ENCODE measurements at places on chromosomes 12 and 14.

- DNase-seq: no peak
These were observed 132.9 kb downstream of the SRGAP1 start for GRCh38 chr12:63977441-63977840.

- DNase-seq: no peak
These were observed 1069.1 kb downstream of the SLC6A15 start for GRCh38 chr12:83843541-83843940.

- DNase-seq: no peak
These were observed 1.4 kb downstream of the FZD10 start for GRCh38 chr12:130163461-130164215.

GRCh38 chr14:64855721-64856528 lies 23.8 kb downstream of the SPTB start:
- DNase-seq: no peak

- no peak for DNase-seq
These were observed 123.6 kb downstream of the SCARB1 start for GRCh38 chr12:124739953-124740561.

GRCh38 chr12:120240495-120240833 lies 25.1 kb downstream of the PXN start:
- DNase-seq: no peak

DNA sequence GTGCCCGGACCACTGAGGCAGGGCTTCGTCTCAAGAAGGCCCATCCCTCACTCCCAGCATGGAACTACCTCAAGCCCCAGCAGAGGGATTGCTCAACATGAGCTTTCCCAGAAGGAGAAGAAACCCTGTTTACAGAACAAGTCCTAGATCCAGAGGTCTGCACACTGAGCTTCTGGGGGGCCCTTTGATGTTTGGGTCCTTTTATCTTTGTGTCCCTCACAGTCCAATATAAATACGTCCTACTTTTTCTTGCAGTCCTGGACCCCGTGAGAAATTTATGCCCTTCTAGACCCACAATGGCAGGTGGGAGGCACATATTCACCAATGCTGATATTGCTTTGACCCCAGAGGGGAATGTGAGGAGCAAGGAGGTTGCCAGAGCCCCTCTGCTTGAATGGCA lies 54.4 kb downstream of the SMUG1 start:
- DNase-seq: no peak

GRCh38 chr12:41802803-41803202 lies 341.9 kb downstream of the GXYLT1 start:
- DNase-seq: no peak

DNA sequence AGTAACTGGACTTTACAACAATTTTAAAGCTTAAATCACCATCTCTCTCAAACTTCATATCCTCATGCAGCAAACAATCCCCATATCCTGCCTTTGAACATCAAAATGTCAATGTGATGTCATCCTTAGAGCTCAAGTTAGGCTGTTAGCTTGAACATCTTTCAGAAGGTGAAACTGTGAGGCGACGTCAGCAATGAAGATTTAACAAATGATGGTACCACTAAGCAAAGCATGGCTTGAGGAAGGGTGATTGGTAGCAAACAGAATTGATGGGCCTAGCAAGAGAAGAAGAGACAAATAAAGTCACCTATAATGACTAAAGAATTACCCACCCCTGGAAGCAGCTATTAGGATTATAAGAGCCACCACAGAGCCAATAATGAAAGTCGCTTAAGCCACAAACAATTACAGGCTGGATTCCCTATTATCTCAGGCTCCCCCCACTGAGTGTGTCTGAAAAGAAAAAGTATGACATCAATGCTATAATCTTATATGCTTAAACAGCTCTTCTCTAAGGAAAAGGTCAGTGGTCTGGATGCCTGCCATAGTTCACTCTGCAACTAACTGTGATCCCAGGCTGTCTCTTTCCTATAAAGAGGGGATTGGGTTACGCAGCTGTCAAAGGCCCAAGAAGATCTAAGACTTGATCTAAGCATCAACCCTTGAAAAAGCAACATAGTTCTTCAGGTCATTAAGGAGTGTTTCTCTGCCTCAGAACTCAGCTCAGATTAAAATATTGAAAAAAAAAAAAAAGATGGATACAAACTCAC lies 18.1 kb downstream of the EGLN3 start:
- DNase-seq: no peak

DNA sequence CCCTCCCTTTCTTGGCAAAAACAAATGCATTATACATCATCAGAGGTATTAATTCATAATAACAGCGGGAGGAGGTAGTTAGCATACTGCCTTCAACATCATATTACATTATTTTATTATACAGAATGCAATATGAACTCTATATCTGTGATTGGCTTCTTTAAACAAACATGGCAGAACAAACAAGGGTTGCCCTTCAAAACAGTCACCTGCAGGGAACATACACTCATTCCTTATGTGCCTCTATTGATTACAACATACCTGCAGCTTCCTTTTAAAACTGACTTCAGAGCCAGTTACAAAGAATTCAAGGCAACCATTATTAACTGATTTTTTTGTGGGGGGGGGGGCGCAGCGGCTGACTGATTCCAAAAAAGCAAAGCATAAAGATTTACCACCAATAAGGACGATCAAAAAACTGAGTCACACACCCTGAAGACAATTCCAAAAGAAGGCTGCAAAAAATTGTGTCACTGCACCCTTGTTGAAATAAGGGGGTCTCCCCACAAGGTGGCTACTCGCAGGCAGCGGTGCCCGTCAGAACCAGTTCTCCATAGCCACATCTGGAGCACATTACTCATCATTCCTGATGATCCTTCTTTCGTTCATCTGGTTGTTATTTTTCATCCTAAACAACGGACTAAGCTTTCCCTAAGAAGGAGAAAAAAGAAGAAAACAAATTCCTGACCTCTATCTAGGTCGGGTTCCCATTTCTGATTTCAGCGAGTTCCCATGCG lies 51.8 kb downstream of the SMUG1 start:
- no peak for DNase-seq

GRCh38 chr12:117850048-117850447 lies 118.7 kb downstream of the KSR2 start:
- no peak for DNase-seq

- DNase-seq: no peak
These were observed 36.1 kb downstream of the CRY1 start for GRCh38 chr12:107057071-107057834.

DNA sequence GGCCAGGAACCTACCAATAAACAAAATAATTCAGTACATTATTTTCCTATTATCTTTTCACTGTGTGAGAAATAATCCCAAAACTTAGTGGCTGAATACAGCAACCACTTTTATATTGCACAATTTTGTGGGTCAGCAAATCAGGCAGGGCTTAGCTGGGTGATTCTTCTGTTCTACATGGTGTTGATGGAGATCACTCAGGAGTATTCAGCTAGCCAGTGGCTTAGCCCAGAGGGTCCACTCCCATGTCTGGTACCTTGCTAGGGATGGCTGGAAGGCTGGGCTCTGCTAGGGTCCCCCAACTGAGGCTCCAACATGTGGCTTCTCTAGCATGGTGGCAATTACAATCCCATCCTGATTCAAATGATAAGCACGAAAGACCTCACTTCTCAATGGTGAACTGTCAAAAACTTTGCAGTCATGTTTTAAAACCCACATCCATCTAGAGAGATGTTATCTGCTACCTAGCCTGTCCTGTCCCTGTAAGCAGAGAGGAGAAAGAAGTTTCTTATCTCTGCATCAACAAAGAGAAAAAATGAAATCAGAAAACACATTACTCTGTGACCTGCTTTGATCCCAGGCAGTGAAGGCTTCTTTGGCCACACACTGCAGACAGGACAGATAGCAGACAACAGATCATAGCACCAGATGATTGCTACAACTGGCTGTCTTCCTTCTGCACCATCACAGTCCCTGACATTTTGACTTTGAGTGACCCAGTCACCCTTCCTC lies 51.0 kb upstream of the MYL2 start:
- no peak for DNase-seq

GRCh38 chr14:68653804-68654203 lies 139.1 kb downstream of the ZFP36L1 start:
- DNase-seq: peak; percentile 18

- no peak for DNase-seq
These were observed 9.4 kb upstream of the DACT1 start for GRCh38 chr14:58628406-58628805.

DNA sequence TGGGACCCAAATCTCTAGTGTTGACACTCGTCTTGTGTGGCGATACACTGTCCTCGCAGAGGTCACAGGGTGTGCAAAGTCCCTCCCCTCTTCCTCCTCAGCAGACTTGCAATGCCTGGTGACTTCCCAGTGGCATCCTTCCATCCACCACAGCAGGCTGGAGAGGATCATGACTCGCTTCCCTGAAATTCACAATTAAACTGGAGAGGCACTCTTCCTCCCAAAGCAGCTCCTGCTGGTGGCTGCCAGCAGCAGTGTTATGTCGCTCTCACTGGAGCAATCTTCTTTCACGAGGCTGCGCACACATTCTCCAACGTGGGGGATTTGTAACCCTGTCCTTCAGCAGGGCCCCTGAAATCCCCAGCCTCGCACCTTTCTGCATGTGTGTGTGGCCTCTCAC lies 145.2 kb upstream of the TMCC3 start:
- no peak for DNase-seq

DNA sequence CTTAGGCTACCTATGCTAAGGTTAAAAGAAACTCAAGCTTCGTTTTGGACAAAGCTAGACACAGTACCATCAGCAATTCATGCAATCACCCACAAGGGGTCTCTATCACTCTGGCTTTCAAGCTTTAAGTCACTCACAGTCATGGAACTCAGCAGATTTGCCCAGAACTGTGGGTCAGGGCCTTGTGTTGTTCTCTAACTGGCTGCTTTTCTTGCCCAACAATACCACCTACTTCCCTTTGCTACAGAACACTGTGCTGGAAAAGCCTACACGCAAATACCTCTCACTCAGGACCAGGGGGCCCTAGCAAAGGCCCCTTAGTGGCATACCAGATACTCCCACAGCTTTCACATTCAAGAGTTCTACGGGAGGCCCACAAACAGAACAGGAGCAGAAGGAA lies 9.1 kb downstream of the NEMP1 start:
- DNase-seq: peak; percentile 73

DNA sequence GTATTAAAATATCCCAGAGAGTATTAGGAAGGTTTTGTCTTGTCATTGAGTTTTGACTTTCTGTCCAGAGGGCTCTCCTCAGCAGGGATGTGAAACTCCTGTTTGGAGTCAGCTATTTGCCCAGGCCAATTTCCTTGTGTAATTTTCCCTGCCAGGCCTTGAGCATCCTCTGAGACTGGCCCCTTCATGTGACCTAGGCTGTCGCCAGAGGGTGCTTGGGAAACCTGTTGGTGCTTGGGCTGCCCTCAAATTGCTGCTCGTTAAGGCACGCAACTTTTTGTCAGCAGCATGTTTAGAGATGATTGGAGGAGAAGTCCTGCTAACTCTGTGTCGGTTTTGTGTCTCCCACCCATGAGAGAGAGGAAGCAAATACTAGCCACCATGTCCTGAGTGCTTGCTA lies 39.1 kb downstream of the IQSEC3 start:
- DNase-seq: no peak

DNA sequence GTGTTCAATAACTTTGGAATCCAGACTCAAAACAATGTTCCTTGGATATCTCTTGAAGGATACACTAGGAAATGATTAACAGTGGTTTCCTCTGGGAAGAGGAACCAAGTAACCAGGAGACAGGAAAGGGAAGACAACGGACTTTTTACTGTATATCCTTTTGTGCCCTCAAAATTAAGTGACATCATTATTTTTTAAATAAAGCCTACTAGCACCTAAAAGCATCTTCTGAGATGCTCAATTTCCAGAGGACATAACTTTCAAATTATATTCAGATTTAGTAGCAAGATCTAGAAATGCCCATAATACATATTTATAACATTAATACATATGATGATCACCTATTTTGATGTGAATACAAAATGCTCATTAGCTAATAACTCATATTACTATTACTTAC lies 6.5 kb downstream of the HECTD1 start:
- no peak for DNase-seq

GRCh38 chr14:100839681-100840111 lies 13.8 kb downstream of the MEG3 start:
- DNase-seq: no peak

DNA sequence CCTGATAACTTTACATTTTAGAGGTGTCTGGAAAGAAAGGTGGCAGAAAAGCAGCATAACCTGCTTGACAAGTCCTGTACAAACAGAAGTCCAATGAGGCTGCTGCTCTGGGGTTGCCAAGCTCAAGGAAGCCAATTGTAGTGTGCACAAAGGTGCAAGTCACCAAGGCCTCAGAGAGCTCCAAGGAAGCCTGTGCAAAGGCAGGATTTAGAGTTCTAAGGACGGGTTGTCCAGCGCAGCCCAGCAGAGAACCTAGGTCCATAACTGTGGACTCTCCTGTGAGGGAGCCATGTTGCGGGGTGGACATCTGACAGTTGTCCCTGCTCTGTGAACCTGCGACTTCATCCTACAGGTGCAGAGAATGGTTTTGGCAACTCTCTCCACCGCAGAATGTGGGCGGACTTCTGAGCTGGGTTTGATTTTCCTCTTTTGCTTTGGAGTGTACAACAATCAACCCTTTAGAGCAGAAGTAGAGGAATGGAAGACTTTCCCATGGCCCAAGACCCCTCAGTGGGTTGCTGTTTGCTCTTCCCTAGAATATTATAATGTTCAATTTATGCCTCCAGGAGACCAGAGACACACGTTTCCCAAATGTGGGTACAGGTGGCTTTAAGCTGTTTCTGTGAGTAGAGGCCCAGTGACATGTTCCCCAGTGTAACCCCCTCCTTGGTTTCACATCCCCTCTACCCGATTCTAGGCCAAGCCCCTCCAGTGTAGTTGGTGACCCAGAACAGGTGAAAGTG lies 81.0 kb downstream of the ETV6 start:
- no peak for DNase-seq

GRCh38 chr14:71532790-71533189 lies 399.4 kb upstream of the RGS6 start:
- DNase-seq: no peak

- DNase-seq: no peak
These were observed 156.3 kb upstream of the FKBP4 start for GRCh38 chr12:2638273-2639019.

- no peak for DNase-seq
These were observed 158.0 kb downstream of the ETV6 start for GRCh38 chr12:11807458-11807857.

DNA sequence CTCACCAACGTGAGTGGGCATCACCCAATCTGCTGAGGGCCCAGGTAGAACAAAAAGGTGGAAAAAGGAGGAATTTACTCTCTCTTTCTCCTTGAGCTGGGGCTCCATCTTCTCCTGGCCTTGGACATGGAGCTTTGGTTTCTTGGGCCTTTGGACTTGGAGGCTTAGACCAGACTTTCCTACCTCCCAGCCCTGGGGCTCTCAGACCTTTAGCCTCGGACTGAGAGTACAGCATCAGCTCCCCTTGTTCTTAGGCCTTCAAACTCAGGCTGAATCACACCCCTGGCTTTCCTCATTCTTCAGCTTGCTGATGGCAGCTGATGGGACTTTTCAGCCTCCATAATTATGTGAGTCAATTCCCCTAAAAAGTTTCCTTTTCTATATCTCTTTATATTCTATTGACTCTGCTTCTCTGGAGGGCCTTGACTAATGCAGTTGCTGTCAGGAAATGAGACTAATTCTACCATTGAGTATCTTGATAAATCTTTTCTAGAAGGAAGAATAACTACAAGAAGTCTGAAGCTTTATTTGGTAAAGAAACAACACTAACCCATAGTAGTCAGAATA lies 15.9 kb upstream of the CLEC4E start:
- DNase-seq: no peak

- no peak for DNase-seq
These were observed 168.0 kb downstream of the PIK3C2G start for GRCh38 chr12:18429366-18429765.
